ENCODE measurements at places on chromosomes 3 and 15.
A peak's percentile ranks its signal among the peaks of the same experiment; 100 is the strongest.

- no peak for DNase-seq
Observed at GRCh38 chr15:52658955-52659354, 20.2 kb downstream of the ATOSA start.

GRCh38 chr3:175383813-175384212, 524.7 kb downstream of the NAALADL2 start:
- DNase-seq, result no peak

DNA sequence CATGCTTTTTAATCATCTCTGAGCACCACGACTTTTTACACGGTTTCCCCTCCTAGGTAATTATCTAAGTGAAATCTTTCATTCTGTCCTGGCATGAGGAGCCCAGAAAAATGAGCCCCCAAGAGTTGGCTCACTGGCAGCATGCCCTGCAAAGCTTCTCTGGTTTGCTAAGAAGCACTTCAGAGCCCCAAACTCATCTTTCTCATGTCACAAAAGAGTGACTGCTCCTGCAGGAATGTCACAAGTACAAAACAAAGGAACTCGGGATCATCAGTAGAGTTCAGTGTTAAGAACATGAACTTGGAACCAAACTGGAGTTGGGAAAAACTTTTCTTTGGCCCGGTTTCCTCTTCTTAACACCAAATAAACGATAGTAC, 123.9 kb downstream of the FOXB1 start:
- no peak for DNase-seq

GRCh38 chr3:178658694-178659325, 122.6 kb downstream of the KCNMB2 start:
- DNase-seq, result no peak

- DNase-seq, result no peak
Observed at GRCh38 chr3:64837986-64838735, 150.4 kb upstream of the ADAMTS9 start.

DNA sequence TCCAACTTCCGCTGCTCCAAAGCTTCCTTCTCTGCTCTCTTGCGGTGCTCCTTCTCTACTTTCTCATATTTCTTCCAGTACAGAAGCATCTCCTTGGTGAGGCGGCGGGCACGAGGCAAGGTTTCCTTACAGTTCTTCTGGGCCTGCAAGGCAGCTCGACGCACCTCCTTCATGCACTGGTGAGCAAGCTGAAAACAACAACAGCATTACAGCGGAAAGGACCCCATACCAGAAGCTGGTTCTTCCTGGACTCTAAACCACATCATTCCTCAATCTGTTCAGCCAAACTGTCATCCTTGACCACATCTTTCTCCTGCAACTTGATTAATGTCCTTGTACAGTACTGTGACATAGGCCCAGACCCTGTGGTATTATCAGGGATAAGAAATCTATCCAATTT, 36.4 kb downstream of the INO80 start:
- DNase-seq, result no peak

- DNase-seq, result no peak
Observed at GRCh38 chr3:53989946-53990345, 98.3 kb upstream of the SELENOK start.

- DNase-seq, result no peak
Observed at GRCh38 chr15:54577476-54578250, 599.4 kb downstream of the UNC13C start.

DNA sequence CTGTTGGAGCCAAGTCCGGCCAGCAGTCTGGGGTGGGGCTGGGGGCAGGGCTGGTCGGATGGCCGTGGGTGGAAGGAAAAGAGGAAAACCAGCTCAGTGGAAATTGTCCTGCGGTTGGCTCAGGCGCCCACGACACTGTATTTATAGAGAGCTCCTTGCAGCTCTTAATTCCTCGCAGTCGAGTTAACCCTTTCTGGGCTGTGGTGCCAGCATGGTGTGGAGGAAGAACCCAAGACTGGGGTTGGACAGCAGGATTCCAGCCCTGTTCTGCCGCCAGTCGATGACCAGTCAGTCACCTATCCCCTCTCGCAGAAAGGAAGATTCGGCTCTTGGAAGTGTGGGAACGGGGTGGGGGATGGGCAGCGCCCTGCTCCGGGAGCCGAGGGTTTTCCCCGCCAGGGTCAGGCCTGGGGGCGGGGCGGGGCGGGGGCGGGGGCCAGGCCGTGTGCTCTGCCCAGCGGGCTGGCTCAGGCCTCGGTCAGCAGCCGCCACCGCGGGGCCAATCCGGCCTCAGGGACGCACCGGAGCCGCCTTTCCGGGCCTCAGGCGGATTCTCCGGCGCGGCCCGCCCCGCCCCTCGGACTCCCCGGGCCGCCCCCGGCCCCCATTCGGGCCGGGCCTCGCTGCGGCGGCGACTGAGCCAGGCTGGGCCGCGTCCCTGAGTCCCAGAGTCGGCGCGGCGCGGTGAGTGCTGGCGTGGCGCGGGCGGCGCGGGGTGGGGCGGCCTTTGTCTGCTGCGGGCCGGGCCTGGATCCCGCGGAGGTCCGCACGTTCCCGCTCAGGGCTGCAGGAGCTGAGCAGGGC, at the start of gene CD276:
Gene CD276, plus strand, starts transcription at position 607 of the 804 bp plus-strand sequence. CDS start 15,257 bp downstream, outside the sequence.
- no peak for DNase-seq

DNA sequence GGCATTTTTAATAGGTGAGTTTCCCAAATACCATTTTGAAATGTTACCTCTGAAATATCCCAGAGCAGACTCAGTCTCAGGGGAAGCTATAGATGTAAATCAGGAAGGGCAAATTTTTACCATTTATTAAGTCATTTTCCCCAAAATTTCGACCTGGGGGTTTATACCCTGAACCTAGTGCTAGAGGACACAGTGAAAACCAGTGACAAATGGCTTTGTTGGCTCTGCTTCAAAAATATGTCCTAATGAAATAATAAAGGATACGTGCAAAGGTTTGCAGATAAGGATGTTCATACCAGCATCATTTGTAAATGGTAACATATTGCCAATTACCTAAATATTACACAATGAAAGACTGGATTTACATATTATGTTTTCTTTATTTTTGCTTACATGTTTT, 546.7 kb upstream of the ADAMTS9 start:
- no peak for DNase-seq

- no peak for DNase-seq
Observed at GRCh38 chr3:165521131-165521871, 315.9 kb downstream of the BCHE start.

DNA sequence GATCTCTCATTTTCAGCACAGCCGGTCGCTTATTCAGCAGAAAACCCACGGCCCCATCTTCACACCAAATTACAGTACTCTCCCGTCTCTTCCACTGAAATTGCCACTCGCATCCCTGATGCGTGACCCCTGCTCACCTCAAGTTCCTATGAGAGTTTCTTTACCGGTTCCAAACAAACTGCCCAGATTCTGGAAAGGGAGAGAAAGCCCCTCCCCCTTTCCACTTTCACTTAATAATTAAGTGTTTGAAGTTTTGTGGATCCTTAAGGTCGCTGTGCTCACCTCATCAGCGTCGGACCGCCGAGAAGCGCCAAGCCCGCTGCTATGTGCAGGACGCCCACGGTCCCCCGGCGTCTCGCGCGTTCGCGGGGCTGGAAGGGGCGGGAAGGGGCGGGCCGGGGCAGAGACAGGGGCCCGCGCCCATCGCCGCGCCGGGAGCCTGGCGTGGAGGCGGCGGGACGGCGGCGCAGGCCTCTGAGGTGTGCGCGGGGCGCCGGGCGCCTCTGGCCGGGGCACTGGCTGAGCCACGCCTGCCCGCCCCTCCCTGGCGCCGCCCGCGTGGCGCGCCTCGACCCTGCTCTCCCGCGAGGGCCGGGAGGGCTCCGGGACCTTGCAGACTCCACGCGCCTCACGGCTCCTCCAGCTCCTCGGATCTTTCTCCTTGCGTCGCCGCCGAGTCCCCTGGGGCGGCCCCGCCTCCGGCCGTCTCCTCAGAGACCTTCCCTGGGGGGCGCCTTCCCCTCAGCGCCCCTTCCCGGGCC, at the start of gene GPR156:
Gene GPR156, minus strand, starts transcription at position 476 of the 761 bp plus-strand sequence. CDS start 41,124 bp downstream, outside the sequence.
- no peak for DNase-seq

GRCh38 chr3:172397716-172398405, 50.4 kb downstream of the GHSR start:
- DNase-seq, result no peak

GRCh38 chr3:126111566-126112475, 27.9 kb upstream of the SLC41A3 start:
- no peak for DNase-seq

DNA sequence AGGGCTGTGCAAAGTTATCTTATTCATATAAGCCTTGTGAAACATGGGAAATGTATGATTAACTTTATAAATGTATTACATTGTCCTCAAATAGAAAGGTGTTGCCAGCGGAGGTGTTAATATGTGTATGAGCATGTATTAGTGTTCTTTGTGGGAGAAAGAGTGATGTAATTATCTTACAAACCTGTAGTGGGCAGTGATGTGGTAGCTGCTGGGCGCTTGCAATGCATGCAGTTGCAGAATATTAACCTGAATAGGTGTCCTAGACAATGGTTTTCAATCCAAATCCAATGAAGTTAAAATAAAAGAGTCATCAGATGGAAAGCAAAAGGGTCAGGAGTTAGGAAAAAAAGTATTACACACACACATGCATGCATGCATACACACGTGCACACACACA, 881.3 kb upstream of the CADM2 start:
- DNase-seq, result no peak

DNA sequence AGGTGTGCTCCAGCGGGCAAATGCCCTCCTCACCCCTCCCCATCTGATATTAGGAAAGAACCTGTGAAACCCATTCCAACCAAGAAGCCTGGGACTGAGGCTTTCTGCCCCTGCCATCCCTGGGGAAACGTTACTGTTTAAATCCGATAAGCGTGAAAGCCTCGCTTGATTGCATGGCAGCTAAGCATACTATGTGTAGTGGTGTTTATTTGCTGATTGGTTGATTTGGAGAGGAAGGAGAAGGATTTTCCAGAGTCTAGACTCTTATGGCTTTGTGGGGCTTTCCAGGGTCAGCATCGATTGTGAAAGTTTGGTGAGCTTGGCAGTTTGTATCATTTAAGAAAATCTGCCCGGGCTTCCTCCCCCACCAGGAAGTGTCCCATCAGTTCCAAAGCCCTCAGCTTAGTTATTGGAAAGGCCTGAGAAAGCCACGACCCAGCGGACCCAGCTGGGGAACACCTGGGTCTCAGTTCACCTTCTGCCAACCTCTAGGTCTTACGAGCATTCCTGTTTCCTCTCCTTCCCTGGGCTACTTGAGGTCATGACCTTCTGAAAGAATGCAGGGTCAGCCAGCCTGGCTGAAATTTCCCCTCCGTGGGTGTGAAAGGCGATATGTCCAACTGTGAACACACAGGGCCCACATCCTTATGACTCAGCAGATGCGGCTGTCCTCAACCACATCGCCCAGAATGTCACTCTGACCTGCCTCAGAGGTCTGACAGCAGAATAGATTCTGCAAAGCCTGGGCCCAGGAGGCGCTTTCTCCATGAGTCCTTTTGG, 62.8 kb upstream of the HERC1 start:
- peak; percentile 26 for DNase-seq

- no peak for DNase-seq
Observed at GRCh38 chr3:163626753-163627152, 1451.5 kb downstream of the SI start.

DNA sequence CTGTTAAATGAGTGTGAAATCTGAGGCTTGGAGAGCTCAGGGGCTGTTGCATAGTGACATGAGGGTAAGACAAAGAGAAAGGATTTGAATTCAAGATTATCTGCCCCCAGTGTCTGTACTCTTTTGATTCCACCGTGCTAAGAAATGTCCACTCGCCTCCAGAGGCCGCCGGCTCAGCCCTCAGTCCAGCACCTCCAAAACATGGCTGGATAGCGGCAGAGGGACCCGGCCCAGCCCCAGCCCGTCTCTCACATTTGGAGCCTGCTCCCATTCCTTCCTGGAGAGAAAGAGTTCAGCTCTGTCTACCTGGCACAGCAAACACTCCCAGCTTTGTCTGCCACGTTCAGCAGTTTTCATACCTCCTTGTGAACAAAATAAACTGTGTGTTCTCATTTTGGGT, 84.8 kb upstream of the IQSEC1 start:
- no peak for DNase-seq

DNA sequence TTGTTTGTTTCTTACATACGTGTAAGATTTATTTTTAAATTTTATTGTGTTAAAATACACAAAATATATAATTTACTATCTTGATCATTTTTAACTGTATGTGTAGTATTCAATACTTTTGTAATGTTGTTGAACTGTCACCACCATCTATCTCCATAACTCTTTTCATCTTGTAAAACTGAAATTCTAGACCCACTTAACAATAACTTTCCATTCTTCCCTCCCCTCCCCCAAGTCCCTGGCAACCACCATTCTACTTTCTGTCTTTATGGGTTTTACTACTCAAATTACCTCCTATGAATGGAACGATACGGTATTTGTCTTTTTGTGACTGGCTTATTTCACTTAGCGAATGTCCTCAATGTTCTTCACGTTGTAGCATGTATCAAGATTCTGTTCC, 262.1 kb upstream of the CHRM5 start:
- DNase-seq, result no peak

GRCh38 chr3:12992629-12993516, 80.4 kb downstream of the IQSEC1 start:
- DNase-seq, result no peak

DNA sequence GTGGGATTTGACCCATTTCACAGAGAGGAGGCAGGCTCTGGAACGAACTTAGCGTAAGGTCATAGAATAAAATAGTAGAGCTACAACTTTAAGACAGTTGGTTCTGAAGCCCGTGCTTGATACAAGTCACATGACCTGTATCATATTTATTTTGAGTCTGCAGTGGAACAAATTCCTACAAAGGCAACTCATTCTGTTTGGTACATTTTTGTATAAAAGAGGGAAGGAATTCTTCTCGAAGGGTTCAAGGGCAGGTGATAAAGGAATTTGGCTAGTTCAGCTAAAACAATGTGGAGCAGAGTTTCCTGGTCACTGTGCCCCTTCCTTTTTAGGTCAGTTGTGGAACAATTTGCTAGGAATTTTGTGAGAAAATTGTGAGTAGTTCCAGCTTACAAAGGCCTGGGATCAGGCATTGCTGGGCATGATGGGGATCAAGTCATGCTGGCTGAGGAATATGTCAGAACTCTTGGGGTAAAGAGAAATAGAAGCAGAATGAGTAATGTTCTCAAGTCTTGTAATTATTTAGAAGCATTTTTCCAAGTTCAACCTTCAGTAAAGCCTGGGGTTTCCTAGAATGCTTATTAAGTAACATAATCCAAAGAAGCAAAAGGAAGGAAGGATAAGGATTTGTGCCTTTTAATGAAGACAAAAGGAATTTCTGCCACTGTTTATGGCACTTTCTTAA, 19.1 kb downstream of the USP3 start:
- no peak for DNase-seq

DNA sequence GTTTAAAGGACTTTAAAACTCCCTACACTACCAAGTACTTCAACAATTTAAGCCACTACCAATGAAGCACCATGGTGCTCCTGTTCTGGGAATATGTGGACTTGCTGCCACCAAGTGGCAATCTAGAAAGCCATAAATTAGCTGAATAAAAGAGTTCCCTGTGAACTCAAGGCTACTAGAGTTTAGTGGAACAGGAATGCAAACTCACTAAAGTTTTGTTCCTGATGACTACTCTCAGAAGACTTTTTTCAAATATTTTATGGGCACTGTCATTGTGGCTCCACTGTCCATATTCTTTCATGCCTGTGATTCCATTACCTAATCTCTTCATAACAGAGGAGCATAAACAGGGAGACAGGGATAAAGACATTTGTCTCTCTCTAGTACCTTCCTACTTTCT, 63.9 kb downstream of the TMCC1 start:
- DNase-seq, result no peak

All from stimulated activated CD8-positive, alpha-beta memory T cell treated with anti-CD3 and anti-CD28 coated beads, Interleukin-2, amount 100 ng/mL, for 48 hours (primary cell).